ENCODE measurements at places on chromosomes 2 and 18. TPM values are rescaled to one million over a fixed set of nuclear protein-coding genes. Genes with fewer than 3 reads are reported as not detected.

GNLY gene
- not detected for total RNA-seq

EPHA4 gene
- 70.2 TPM for total RNA-seq

GRCh38 chr2:127313406-127313805 is 19.5 kb upstream of the ERCC3 start:
- no peak for DNase-seq

CYTIP gene
- total RNA-seq = not detected

- DNase-seq = peak; percentile 61
Observed at GRCh38 chr2:25259737-25260124, 82.0 kb downstream of the DNMT3A start.

SS18 gene
- 148 TPM for total RNA-seq

DNA sequence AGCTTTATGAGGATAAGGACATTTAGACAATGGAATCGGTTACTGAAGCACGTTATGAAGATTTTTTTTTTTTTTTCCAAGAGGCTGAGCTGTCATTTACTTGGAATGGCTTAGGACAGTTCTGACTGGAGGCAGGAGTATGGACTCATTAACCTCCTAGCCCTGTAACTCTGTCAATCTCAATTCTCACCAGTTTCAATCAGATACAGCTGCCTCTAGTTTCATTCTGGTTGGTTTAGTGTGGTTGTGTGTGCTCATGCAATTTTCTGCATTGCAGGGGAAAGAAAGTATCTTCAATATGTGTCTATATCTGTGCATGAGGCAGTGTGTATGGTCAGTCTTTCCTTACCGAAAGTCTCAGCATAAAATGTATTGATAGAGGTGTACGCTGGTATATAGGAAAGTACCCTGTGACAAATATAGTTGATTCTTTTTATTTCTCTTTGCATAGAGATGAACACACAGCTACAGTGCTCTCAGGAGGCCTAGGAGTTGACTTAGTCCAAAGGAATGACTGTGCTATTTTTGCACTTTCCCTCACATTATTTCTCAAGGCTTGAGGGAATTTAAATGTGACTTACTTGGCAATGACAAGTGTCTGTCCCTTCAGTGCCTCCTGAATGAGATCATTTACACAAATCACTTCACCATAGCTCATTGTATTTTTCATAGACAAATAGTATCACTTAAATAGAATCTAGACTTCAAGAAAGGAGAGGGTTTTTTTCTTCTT is 50.5 kb upstream of the GRB14 start:
- no peak for DNase-seq

- DNase-seq = no peak
Observed at GRCh38 chr2:127913808-127914457, 28.2 kb upstream of the AMMECR1L start.

GRCh38 chr2:101753720-101754490 is 56.4 kb downstream of the MAP4K4 start:
- no peak for DNase-seq

DNA sequence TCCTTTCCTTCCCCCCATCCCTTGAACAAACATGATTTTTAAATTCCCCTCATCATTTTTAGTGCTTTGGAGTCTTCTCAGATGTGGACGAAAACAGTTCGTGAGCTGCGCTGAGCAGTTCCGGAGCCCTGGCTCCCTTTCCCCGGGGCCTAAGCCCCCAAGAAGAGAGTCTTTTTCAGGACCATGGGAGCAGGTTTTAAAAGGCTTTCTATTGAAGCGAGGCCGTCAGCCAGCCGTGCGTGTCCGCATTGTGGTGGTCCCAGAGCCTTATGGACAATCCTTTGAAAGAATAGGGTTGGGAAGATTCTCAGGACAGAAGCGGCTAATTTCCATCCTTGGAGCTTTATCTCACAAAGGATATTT is 290.7 kb downstream of the SOX11 start:
- DNase-seq = no peak

ALPI gene
- total RNA-seq = not detected

GRCh38 chr2:85736456-85737355 is 17.1 kb upstream of the ATOH8 start:
- DNase-seq = no peak

CNGA3 gene
- total RNA-seq = 0.04 TPM

ACADL gene
- total RNA-seq = 0.45 TPM

DNA sequence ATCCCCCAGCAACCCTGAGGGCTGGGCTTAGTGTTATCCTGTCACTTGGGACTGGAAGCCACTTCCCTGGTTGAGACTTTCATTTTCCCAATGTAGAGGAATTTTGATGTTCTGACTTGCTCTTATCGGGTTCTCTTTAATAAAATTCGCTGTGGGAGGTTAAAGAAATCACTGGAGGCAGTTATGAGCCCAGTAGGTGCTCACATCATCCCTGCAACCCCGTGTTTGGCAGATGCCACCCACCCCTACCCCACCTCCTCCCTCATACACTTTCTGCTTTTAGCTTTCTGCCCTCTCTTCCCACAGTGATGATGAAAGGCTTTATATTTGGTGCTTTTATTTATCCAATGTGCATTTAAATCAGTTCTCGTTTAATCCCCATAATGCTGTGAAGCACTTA is 106.6 kb downstream of the MAPK4 start:
- DNase-seq = no peak

DNA sequence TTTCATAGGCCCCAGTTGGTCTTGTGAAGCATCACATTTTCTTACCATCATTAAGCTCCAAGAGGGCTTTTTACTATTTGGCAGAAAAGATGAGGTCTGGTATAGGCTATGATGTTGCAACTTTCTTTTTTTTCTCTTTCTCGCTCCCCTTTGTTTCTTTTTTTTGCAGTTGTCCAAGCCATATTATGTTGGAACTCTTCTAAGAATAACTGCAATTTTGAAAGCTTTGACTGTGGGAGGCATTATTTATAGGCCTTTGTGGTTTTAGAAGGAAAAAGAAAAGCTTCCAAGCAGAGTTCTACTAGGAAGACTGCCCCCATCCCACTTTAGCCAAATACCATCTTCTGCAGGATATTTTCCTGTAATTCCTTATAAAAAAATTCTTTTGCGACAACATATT is 571.6 kb downstream of the ARHGAP15 start:
- no peak for DNase-seq

GRCh38 chr2:239208465-239209180 is 192.2 kb downstream of the HDAC4 start:
- DNase-seq = no peak

DNA sequence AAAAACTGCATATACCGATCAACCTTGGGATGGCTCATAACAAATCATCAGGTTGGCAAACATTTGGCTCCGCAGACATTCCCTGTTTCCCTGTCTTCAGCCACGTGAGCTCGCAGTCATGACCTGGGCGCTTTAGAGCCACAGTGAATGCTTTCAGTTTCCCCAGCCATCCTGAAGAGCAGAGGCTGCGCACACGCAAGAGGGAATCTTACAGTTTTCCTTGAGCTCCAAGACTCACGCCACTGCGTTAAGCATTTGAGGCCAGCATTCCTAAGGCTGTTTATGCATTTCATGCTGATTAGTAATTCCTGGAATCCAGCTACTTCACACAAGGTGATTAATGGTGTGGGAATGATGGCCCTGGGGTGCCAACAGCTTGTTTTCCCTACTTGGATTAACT is 95.1 kb downstream of the MTCL1 start:
- peak; percentile 34 for DNase-seq

SEC11C gene
- 11.6 TPM for total RNA-seq

ASIC4 gene
- 9.5 TPM for total RNA-seq

- no peak for DNase-seq
Observed at GRCh38 chr2:84781942-84782716, 98.8 kb downstream of the TRABD2A start.

DNA sequence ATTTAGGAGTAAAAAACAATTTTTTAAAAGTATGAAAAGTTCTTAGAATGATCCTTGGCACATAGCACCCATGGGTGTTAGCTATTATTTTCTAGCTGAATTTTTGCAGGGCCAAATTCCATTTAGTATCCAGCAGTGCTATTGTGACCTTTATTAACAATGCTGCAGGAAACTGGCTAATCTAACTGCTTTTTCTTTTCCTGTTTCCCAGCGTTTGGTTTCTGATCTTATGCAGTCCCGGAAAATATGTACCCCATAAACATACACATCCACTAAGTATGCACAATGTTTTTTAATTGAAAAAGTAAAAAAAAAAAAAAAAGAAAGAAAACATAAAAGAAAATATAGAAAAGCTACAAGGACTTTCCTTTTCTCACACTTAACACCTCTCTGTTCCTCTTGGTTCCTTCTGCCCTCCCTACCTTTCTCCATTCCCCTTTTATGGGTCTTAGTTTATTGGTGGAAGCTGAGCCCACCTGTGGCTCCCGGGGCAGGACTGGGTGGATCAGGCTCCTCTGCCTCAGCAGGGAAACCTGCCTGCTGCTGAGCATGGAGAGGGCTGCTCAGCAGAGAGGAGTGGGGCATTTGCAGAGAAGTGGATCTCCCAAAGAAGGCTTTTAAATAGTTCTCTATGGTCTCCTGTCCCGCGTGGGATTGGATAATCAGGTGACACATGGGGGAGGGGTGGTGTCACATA is 9.3 kb upstream of the SLC16A14 start:
- DNase-seq = no peak

DNA sequence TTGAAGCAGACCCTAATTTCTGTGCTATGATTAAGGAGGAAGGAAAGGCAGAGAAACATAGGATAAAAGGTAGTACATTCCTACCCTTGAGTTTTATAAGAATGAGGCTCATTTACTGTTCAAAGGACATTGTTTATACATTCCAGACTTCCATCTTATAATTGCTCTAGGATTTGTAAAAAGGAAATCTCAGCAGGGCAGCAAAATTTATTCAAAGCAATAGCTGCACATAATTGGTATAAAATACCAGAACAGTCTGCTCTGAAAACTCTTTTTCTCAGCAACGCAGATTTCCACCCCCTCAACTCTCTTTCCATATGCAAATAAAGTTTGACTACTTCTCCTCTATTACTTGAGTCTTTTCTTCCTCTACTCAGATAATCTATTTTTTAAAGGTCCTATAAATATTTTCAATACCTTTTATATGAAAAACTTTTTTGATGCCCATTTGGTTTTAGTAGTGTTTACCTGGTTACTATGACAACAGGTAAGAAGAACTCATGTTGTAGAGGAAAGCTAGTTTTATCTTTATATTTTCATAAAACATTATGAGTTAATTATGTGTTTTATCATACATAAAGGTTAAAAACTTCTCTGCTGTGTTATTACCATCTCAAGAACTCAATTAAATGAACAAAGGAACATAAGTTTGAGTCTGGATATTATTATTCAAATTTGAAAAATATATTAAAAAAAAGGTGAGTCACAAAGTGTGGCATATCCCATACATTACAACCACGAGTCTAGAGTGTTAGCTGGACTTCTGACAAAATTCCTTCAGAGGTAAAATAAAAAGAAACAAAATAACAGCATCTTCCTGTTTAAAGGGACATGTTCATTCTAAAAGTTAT is 19.9 kb downstream of the RBMS1 start:
- no peak for DNase-seq

VIL1 gene
- 0.63 TPM for total RNA-seq

GRCh38 chr2:30690126-30690561 is 117.1 kb downstream of the CAPN13 start:
- DNase-seq = no peak
